ENCODE measurements at places on chromosomes 6 and 20.

DNA sequence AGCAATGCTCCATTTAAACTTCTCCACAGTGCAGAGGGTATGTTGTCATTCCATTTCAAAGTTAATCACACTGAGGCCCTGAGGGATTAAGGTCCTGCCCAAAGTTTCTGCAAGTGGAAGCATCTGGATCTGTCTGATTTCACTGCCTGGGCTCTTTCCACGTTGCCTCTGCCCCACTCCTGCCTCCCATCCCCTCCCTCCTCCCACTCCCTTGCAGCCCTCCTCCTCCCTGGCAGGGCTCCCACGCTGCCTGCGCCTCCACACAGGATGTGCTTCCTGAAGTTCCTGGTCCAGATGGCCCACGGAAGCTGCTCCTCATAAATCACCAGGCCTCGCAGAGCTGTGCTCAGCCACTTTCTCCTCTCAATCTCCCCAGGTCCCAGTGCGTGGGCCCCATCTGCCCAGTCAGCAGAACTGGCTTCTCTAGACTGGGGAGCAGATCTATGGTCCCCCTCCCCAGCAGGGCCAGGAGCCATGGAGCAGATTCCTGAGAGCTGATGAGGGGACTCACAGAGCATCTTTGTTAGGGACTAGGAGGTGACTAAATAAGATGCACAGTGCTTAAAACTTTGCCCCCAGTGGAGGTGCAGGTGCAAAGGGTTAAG, 65.4 kb upstream of the MAFB start:
- no peak for DNase-seq

- DNase-seq, result no peak
These were observed 17.7 kb upstream of the DST start for GRCh38 chr6:56660381-56660730.

GRCh38 chr6:111478749-111479148, 4.3 kb downstream of the REV3L start:
- no peak for DNase-seq

DNA sequence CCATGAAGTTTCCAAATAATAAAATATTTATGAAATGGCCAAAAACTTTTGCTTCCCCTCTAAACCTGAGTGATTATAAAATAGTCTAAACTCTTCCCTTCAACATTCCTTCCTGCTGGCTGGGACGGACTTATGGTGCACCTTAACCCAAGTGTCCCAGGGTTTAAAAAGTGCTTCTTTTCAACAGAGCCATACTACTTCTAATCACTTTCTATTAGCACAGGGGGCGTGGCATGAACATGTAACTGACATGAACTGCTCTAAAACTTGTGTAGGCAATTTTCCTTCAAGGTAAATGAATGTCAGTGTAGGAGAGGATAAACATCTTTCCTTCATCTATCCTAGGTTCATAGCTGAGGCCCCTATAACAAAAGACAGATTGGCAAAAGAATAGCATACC, 163.6 kb upstream of the RIMS1 start:
- DNase-seq, result no peak

DNA sequence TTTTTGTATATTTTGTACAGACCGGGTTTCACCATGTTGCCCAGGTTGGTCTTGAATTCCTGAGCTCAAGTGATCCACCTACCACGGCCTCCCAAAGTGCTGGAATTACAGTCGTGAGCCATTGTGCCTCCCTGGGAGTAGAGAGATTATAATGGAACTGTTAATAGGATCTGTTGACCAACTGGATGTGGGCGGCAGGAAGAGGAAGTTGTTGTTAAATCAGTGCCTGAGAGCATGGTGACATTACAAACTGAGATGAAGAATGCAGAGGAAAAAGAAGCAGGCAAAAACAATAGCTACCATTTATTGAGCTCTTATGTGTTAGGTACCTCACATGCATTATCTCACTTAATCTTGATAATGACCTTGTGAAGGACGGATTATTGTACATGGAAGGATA, 9.2 kb upstream of the L3MBTL3 start:
- no peak for DNase-seq

DNA sequence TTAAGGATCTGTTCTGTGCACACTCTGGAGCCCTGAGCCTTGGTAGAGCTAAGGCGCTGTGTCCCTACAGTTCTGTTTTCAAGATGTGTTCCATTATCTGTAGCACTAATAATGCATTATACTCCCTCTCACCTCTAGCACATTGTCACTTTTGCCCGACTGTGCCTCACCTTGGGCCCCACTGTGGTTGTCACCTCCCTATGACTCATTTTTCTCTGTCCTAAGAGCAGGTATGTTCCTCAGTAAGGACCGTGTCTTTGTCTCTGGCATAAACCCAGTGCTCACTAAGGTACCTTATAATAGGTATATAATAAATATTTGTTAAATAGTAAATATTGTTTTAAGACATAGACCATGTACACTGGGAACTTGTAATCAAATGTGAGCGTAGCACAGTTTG, 942.5 kb upstream of the CITED2 start:
- no peak for DNase-seq

GRCh38 chr20:1684872-1685271, 27.3 kb upstream of the SIRPG start:
- DNase-seq, result no peak

GRCh38 chr6:15308435-15309213, 62.8 kb downstream of the JARID2 start:
- no peak for DNase-seq

DNA sequence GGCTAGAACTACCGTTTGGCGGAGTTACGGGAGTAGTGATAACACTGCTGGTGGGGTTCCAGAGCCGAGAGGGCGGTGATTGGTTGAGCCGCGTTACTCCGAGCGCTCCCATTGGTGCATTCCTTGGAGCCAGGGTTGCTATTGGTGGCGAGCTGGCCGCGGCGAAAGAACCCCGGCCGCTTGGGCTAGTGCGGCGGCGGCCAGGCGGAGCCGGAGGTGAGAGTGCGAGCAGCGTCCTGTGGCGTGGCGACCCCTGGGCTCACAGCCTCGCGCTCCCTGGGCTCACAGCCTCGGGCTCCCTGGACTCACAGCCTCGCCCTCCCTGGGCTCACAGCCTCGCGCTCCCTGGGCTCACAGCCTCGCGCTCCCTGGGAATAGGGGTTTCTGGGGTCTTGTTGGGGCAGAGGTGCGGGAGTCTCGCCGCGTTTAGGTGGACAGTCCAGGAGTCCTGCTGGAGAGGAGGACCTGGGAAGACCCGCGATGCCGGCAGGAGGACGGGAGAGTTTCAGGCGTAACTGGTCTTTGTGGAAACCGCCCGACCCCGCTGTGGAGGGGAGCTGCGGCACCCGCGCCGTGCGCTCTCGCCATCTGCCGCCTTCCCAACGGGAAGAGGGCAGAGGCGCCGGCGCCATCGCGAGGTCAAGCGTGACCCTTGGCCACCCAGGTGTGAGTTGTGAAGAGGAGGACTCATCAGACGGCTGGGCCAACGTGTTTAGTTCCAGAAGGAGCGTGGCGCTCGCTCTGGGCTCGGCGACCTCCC, 12.2 kb downstream of the PRDM13 start:
- no peak for DNase-seq

- no peak for DNase-seq
These were observed 79.2 kb downstream of the CBFA2T2 start for GRCh38 chr20:33568868-33569801.

- no peak for DNase-seq
These were observed 86.0 kb upstream of the NT5E start for GRCh38 chr6:85363870-85364269.

GRCh38 chr20:57940868-57941522, 231.2 kb upstream of the PMEPA1 start:
- DNase-seq, result no peak

- no peak for DNase-seq
These were observed 850.0 kb downstream of the DHX35 start for GRCh38 chr20:39812116-39812515.

- DNase-seq, result no peak
These were observed 34.3 kb upstream of the LAMP5 start for GRCh38 chr20:9480066-9480465.

DNA sequence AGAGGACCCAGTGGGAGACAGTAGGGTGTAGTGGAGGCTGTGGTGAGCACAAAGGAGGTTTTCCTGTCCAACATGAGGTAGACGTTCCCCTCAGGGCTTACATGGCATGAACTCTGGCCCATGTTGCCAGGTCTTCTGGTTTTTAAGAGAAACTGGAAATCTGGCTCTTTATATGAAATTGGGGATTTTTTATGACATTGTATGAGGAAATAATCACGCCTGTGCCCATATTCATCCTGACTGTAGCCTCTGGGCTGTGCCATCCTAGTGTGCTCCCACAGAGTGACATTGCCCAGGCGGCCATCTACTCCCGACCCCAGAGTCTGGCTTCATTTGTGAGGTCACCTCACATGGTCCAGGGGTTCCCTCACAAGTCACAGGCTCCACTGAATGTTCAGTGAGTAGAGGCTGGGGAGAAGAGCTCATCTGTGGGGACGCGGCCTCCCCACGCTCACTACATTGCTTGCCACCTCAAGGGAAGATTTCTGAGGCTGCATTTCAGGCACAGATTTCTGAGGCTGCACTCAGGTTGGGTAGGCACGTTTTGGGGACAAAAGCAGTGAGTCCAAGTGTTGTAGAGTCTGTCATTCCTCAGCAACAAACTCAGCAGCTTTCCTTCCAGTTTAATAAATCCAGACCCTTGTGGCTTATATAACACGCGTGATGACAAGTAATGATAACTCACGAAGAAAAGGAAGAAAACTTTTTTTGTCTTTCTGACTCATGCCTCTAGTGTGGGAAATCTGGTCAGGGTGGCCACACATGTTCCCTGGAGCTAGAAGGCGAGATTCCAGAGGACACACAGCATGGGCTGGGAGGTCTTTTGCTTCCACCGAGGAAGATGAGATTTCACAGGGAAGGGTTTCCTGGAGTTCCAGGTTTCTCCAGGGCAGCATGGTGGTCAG, 41.7 kb downstream of the SLC24A3 start:
- no peak for DNase-seq

DNA sequence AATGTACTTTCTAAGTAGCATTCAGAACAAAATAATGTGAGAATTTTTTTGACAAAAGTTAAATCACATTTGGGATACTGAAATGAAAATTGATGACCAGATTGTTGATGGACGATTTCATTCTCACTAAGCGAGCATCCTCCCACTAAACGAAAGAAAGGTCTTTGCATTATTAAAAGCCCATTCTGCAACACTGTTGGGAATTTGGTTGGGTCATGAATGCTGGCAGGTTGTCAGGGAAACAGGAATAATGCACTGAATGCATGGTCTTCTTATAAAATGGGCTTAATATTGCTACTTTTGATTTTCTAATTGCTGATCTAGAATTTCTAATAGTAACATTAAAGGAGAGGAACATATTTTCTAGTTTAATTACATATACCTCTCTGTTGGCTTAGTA, 229.8 kb downstream of the NKAIN2 start:
- no peak for DNase-seq

DNA sequence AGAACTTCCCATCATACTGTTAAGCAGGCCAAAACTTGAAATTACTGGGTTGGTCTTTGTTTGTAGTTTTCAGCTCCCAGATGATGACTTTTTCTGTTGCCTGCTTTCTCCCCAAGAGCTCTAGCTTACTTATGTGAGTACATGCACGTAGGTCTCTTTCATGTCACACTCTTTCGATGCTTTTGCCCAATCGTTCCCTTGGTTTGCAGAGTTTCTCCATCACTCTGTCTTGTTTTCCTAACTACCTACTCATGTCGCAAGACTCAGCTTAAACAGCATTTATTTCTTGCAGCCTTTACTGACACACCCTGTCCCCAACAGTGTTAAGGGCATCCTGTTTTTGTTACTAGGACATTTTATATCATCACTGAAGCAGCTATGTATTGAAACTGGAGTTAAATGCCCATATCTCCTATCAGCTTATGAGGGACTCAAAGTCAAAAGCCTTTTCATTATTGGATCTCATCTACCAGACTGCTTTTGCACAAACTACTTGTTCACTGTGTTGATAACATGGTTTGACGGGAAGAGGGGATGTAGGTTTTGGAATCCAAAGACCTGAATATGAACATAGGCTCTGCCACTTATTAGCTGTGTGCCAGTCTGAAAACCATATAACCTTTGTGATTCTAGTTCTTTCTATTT, 2.9 kb downstream of the ARG1 start:
- DNase-seq, result no peak

GRCh38 chr6:132361101-132361500, 40.2 kb downstream of the MOXD1 start:
- no peak for DNase-seq

DNA sequence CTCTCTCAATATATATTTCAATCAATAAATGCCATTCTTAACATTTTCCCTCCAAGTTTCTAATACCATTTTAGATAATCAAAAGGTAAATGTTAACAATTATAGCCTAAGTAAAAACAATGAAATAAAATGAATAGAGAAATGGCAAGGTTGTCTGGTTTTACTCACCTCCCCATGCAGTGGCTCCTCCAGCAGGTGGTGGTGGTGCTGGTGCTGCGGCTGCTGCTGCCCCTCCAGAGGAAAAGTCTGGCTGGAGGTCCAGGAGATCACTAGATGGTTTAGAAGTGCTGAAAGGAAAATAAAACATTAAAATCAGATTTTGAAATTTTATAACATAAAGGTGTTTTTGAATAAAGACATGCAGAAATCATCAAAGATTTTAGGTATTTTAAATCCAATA, 93.2 kb downstream of the PRSS35 start:
- no peak for DNase-seq

DNA sequence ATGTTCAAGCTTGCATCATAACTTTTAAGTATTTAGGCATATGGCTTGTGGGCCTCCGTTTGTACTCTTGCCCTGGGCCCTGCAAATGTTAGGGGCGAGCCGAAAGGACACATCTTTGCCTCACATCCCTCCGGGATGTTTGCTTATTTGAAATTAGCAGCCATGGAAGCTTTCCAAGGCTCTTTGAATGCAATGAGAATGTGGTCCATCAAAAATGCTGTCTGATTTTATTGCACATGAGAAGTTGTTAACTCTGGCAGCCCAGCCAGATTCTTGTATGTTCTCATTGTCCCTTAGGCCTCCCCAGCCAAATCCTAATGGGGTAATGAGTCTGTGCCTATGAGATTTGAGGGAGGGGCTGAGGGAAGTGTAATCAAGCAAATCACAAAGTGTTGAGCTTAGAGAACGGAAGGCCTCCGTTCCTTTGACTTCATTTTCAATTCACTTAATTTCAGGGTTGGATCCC, 261.2 kb upstream of the MARCKS start:
- DNase-seq, result no peak

GRCh38 chr6:126307849-126308248, 32.1 kb upstream of the CENPW start:
- DNase-seq, result no peak

DNA sequence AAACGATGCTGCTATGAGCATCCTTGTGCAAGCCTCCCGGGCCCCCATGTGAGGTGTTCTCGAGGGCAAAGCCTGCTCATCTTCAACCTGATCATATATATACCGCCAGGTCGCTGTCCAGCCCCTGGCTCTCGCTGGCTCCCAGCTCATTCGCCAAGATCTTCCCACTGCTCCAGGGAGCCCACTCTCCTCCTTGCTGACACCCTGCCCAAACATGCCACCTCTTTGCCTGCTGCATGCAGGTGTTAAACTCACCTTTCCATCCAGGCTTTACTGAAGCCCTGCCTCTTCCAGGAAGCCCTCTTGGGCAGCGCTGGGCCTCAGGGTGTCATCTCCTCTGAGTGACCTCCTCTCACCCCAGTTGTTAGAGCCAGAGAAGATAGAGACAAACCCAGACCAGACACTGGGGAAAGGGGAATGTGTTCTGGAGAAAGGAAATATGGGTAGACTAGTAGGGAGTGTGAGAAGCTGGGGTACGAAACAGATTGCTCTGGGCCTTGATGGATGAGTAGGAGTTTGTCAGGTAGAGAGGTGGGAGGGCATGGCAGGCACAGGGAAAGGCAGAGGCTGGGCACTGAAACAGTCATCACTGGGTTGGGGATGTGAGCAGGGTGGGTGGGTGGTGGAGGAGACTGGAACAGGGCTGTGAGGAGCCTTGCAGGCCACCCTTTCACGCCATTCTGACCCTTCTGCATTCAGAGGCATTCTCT, 1.2 kb upstream of the DLGAP4 start:
- no peak for DNase-seq

Measured in activated T-helper 1 cell treated with anti-CD3 and anti-CD28 coated beads, Interleukin-12 subunit alpha, Interleukin-12 subunit beta, Interleukin-2, Interleukin-4 antibody, amounts not matched to agents 30 ng/mL and 10 ng/mL and 1 ng/mL, durations not matched to agents 14 hours and 24 hours and 36 hours (primary cell).